ENCODE measurements at places on chromosomes 2 and 18.

GRCh38 chr2:237044281-237044680 is 41.4 kb upstream of the COPS8 start:
- DNase-seq: no peak

GRCh38 chr2:184416146-184416913 is 182.0 kb upstream of the ZNF804A start:
- DNase-seq: no peak

GRCh38 chr2:133561045-133561852 is 7.0 kb downstream of the NCKAP5 start:
- DNase-seq: no peak

DNA sequence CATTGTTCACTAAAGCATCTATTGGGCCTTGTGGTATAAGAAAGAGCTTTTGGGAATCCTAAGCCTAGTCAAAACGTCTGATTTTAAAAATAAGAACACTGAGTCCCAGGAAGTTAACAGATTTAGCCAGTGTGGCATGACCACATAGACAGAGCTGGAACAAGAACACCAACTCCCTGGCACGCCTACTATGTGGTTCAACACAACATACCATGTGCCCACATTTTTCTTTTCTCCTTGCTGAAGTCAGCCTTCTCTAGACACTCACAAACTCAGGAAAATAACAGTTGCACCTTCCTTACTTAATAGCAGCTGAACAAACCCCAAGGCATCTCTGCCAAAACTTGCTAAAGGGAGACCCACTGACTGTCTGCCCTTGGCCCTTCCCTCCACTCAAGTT is 124.8 kb downstream of the C1D start:
- no peak for DNase-seq

DNA sequence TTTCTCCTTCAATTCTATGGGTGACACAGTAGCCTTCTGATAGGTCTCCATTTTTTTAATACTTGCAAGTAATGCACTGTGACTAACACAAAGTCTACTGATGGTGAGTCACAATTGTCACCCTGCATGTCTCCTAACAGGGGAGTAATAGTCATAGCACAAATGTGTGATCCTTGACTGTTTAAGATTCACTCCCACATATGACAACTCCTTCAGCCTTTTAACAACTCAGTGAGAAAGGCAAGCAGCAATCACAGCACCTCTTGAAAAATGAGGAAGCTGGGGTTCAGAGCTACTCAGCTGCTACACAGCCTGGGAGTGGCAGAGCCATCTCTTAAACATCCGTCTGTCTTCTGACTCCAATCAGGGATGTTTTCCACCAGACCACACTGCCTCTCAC is 63.8 kb downstream of the EHD3 start:
- no peak for DNase-seq

- no peak for DNase-seq
Measured at GRCh38 chr2:194223218-194223617, 1433.8 kb upstream of the SLC39A10 start.
